ENCODE measurements at places on chromosomes 16 and 17.
A peak's percentile ranks its signal among the peaks of the same experiment; 100 is the strongest.

DNA sequence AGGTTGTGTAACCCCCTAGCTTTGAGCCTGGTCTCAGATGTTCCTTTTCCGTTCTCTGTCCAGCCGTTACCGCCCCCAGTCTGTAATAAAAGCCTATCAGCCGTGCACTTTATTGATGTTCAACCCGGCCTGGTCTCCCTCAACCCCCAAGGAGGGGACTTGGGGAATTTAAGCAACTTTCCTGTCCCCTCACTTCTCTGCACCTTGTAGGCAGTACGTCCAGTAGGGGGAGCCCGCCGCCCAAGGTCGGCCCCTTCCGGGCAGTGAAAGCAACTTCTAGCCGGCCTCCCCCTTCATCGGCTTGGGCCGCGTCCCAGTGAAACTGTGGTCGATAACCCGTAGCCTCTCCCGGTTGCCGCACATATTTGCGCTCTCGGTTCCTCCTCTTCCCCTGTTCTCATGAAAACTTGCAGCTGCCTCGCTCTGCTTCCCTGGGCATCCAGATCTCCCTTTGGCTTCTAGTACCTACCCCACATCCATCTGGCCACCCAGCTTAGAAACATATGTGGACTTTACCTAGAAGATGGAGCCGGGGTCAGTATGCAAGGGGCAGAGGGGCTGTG, 7.9 kb downstream of the PNPO start:
- DNase-seq, result peak; percentile 60

GRCh38 chr17:46742565-46743270, 75.8 kb downstream of the WNT3 start:
- DNase-seq, result no peak

DNA sequence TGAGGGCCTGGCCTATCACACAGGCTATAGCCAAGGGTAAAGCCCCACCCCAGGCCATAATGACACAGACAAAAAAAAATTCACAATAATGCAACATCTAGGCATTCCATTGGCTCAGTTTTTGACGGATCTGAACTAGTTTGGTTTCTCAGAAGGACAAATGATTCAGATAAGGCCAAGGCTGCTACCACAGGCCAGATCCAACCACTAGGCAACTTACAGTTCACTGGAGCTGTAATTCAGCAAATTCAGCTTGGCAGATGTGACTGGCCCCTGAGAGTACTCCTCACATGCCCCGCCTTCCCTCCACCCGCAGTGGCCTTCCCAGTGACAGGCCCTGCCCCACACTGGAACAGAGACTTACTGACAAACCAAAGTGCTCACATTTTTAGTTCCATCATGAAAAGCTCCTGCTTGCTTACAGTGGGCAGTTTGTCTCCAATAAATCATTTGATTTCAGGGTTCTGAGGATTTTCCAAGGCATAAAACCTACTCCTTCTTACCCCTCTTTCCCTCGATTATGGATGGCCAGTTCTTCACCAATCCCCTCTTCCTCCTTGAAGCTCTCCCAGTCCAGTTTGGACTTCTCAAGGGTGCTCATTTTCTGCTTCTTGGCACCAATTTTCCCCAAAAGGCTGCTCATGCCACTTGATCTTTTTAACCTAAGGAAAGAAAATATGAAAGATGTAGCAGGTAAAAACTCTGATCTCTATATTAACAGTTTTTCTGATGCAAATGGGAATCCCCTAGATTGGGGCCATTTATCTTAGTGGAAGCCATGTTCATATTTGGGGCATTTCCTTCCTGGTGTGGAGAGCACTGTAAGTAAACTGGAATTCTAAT, 53.3 kb upstream of the BCAR1 start:
- DNase-seq, result no peak

GRCh38 chr17:67649891-67650290, 67.8 kb upstream of the NOL11 start:
- no peak for DNase-seq

- no peak for DNase-seq
These were observed 66.8 kb downstream of the RTN4RL1 start for GRCh38 chr17:1958134-1958881.

DNA sequence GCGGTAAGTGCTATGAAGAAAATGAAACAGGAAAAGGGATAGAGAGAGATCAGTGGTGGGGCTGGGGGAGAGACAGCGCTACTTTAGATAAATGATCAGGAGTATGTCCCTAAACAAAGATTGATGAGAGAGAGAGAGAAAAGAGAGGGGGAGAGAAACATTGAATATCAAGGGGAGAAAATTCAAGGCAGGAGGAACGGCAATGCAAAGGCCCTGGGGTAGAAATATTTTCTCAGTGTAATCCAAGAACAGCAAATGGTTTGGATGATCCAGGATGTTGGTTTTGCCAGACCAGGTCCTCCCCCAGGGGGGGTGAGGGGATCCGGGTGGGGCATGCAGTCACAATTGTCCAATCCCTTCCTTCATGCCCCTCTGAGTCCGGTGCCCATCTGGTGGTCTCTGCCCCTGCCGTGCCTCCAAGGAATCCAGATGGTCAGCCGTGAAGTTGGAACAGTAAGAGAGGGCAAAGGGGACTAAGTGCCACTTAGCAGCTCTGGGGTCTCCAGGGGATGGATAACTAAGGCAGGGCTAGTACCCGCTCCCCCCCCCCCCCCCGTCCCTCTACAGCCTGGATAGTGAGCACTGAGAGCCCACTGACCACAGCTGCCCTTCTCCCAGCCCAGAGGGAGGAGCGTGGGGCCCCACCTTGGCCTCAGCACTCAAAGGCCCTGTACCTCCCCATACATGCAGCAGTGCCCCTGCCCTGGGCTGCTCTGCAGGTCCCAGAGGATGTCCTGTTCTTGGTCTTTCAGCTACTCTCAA, 43.7 kb downstream of the TMEM132E start:
- DNase-seq, result no peak

DNA sequence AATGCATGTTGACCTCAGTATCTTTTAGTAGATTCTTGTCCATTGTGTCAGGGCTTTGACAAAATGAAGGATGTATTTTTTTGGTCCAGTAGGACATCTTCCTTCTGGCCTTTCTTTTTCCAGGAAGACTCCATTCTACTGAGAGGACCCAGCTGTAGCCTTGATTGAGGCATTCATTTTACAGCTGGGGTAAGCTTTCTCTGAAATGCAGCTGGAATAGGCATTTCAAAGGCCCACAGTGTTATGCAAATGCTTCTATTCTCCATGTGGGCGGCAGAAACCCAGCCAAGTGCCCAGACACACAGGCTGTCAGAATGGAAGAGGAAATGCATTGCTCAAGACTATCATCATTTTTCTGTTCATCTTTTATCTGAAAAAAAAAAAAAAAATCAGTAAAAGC, 629.0 kb upstream of the CDH8 start:
- peak; percentile 60 for DNase-seq

DNA sequence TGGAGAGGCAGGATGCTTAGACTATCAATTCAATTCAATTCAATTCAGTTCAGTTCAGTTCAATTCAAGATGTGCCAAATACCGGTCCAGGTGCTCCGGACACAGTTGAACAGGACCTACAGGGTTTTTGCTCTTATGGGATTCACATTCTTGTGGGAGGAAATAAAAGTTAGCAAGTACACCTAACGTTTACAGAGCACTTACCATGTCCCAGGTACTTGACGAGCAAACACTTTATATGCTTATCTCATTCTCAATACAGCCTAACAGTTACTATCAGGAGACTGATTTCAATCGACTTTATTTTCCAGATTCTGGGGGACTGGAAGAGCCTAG, 467 bp upstream of the GDE1 start:
- peak; percentile 64 for DNase-seq

- no peak for DNase-seq
These were observed 13.4 kb downstream of the SNX20 start for GRCh38 chr16:50667497-50668367.
